Fibroblast of the conjunctiva (primary cell): ENCODE measurements at places on chromosomes 1 and 21.
A peak's percentile ranks its signal among the peaks of the same experiment; 100 is the strongest.

DNA sequence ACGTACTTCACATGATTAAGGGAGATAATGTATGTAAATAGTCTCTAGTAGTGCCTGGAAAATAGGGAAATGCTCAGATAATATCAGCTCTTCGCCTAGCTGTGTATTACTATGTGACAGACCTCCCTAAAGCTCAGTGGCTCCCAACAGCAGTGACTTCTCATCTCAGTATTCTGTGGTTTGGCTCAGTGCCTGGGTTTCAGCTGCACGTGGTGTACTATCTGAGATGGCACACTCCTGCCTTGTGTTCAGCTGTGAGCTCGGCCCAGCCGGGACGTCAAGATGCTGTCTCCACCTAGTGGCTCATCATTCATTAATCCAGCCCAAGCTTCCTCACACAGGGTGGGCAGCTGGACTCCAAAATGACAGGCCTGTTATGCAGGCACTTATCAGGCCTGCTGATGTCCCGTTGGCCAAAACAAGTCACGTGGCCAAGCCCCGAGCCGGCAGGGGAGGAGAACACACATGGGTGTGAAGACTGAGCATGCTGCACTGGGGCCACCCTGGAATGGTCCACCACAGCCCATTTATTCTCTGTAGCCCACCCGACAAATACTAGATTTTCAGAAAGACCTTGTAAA is 17.8 kb downstream of the SLFNL1 start:
- peak; percentile 97 for DNase-seq

DNA sequence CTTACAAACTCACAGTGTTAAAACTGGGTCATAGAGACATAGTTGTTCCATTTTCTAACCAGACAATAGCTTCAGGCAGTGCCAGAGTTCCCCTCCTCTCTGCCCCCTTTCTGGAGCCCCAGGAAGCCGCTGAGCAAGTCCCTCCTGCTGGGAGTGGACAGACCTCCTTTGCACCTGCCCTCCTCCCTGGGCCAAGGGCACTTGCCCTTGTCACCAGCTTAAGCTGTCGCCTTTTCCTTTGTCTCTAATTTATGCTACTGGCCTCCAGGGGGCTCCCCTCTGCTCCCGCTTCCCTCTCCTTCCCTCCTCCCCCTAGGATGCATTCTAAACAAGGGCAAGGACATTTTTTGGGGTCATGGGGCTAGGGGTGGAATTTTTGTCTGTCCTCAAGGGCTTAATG is 182.4 kb downstream of the MIS18A start:
- no peak for DNase-seq

GRCh38 chr1:17633654-17634053 is 94.2 kb downstream of the ARHGEF10L start:
- DNase-seq = no peak

DNA sequence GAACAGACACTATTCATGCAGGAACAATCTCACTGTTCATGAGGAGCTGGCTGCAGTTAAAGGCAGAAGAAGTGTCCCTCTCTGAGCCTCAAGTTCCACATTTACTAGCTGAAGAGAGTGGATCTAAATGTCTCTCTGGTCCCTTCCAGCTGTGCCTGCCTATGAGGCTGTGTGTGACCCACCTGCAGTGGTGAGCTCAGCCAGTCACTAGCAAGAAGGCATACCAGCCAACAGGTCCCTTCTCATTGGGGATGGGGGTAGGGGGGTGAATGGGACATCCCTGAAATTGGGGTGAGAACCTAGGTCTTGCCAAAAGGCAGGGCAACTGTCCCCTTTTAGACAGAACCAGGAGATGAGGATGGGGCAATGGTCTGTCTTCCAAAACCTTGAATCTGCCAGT is 13.6 kb downstream of the RD3 start:
- DNase-seq = no peak

- DNase-seq = no peak
Observed at GRCh38 chr21:31132574-31133242, 94.4 kb upstream of the KRTAP19-8 start.

GRCh38 chr1:224592636-224593582 is 23.2 kb upstream of the CNIH3 start:
- peak; percentile 69 for DNase-seq

- DNase-seq = no peak
Observed at GRCh38 chr1:62784509-62785365, 805 bp downstream of the ATG4C start.

DNA sequence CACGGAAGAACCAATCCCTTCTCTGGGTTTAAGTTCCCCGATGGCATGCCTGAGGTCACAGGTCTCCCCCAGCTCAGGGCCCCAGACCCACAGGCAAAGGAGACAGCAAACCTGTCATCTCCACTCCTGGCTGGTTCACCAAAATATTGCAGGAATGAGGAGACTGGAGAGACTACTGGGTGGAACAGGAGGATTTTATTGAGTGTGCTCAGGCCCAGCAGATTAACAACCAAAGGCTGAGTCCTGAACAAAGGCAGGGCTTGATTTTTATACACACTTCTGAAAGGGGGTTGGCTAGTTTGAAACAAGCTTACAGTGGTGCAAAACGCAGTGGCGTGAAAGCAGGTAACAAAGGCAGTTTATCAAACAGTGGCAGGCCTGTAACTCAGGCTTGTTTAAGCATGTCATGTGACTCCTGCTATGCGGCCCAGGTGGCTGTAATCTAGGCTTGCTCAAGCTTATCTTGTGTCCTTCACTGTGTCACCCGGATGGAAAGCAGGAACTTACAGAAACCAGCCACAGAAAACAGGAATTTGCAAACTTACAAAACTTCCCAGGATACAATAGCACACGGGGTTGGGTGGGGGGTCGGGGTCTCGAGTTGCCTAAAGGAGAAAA is 27.4 kb upstream of the KCNJ15 start:
- DNase-seq = no peak

GRCh38 chr1:20964540-20965484 is 177.7 kb upstream of the HP1BP3 start:
- no peak for DNase-seq

- DNase-seq = no peak
Observed at GRCh38 chr1:106584107-106584506, 472.4 kb upstream of the PRMT6 start.

DNA sequence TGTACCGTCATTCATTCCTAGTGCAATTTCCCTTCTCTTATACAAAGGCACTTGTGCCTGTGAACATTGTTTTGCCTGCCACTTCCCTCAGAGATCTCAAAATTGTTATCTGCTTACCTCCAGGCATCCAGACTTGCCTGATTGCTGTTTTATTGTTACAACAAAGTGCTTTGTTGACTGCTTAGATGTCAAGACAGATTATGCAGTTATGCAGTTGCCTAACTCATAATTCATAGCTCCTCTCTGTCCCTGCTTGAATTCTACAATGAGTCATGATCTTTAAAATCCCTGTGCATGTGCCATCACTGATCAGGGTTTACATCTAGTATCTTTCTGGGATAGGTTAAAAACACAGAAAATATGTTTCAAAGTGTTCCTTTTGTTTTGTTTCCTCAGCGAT is 24.5 kb downstream of the CXADR start:
- DNase-seq = no peak

DNA sequence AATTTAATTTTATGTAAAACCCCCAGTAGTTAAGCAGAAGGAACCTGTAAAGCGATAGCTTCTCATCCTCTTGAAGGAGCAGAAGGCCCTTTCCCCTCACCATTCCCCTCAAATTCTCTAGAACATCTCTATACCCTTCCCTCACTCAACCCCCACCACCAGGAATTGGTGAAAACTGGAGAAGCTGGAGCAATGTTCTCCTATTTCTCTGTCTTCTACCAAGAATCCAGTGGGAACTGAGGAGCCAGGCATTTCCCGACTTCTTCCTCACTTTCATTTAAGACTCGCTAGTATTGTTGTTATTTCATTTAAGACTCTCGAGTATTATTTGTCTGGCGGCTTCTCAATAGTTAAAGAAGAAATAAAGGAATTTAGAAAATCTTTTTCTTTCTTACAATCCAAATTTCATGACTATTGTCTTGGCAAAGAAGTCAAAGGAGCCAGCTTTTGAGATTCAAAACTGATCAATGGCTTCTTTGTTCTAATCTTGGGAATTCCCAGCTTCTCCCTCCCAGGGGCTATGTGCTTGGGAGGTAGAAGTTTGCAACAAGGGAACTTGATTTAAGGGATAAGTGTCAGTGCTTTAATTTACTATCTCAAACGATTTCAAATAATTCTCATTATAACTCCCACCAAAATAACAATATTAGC is 253.3 kb upstream of the ADGRL2 start:
- DNase-seq = no peak

DNA sequence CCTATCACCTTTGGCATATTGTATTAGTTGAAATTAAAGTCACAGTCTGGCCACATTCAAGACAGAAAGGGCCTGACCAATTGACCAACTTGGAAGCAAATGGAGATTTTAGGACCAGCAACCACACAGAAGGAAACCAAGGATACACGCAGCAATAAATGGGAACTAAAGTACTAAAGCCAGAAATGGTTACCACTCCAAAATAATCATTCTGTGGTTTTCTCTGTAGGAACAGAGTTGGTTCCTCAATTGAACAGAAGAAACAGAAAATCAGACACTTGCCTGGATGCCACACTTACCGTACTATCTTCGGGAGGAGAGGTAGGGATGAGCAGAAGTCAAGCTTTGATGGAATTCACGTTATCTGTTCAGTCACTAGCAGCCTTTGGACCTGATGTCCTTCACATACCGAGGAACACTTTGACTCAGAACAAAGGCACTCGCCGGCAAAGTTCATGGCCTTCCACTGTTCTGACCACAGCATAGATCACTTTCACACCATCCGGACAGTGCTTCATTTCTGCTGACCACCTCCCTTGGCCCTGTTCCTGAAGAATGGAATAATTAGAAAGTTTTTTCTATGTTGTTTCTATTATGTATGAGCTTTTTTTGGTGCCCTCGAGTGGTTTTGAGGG is 96.9 kb downstream of the LPAR3 start:
- DNase-seq = no peak

- DNase-seq = no peak
Observed at GRCh38 chr1:116382857-116383483, 9.9 kb downstream of the ATP1A1 start.

DNA sequence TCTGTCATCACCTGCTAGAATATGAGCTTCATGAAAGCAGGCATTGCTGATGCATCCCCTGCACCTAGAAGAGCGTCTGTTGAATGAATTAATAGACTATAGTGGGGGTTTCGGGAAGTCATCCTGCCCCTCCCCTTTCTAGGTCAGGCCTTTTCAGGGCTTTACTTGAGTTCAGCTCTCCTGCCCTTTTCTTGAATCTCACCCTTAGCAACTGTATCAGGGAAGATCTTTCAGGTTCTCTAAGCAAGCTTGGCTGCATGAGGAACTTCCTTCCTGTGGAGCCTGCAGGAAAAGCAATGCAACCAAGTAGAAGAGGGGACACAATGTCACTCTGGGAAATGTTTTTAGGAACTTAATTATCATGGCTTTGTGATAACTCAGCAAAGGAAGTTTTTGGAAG is 27.2 kb upstream of the KIAA0040 start:
- DNase-seq = no peak

GRCh38 chr1:40944326-40944725 is 35.2 kb upstream of the CTPS1 start:
- DNase-seq = peak; percentile 70

DNA sequence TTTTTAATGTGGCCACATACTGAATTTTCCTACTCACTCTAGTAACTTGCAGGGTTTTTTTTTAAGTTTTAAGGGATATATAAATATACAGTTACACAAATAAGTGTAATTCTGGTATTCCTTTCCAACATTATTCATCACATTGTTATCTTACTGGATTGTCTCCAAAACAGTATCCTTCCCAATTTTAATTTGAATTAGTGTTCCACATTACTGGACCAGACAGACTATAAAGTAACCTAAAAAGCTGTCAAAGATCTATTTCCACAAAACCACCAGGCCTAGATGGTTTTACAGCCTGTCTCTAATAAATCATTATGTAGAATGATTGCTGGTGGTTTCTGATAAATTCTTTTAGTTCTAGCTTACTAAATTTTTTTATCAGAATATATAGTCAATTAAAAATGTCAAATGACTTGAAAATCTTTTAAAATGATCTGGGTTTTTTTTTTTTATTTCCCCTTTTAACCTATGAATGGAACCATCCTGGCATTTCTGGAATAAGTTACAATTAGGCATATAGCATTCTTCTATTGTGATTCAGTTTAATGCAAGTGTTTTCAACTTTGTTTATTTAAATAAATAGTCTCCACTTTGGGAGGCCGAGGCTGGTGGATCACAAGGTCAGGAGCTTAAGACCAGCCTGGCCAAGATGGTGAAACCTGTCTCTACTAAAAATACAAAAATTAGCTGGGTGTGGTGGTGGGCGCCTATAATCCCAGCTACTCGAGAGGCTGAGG is 59.3 kb downstream of the PACC1 start:
- DNase-seq = no peak

- no peak for DNase-seq
Observed at GRCh38 chr1:153886127-153886526, 36.6 kb downstream of the GATAD2B start.

GRCh38 chr1:3036447-3037280 is 15.4 kb downstream of the ACTRT2 start:
- DNase-seq = no peak

- DNase-seq = no peak
Observed at GRCh38 chr1:145963265-145964019, 933 bp downstream of the ANKRD34A start.

DNA sequence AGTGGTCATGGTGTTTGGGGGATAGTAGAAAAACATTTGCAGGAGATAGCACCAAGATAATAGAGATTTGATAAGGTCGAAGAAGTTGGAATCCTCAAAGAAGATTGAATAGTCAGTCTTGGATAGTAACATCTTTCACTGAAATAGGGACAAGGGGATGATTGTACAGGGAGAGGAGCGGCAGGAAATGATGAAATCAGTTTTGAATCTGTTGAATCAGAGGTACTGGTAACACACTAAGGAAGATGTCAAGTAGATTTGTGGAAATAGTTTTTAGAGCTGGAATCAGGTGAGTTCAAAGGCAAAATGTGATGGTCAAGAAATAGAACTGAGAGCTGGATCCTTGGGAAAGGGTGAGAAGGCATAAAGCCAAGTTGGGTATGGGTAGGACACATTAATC is 26.5 kb downstream of the CAP1 start:
- no peak for DNase-seq

GRCh38 chr1:161495490-161495889 is 9.8 kb upstream of the FCGR2A start:
- no peak for DNase-seq

GRCh38 chr1:172003766-172004530 is 162.7 kb downstream of the DNM3 start:
- DNase-seq = no peak

GRCh38 chr21:41584603-41585176 is 76.7 kb upstream of the TMPRSS2 start:
- DNase-seq = no peak

DNA sequence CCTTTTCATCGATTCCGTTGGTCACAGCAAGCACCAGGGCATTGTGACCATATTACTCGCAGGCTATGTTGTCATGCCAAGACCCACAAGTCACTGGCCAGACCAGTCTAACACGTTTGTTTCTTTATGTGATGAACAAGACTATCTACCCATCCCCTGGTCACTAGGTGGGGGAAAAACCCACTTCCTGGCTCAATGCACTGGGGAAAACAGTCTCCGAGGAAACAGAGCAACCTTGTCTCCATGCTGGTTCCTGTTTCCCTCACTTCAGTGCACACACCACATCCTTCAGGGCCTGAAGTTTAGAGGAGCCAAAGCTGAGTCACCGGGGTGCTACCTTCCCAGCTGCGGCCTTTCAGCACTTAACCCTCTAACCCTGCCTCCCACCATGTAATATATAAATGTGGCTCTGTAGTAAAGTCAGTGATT is 20.9 kb downstream of the ERICH3 start:
- no peak for DNase-seq

GRCh38 chr1:21174654-21175323 is 1.9 kb downstream of the EIF4G3 start:
- no peak for DNase-seq

- DNase-seq = no peak
Observed at GRCh38 chr21:15204970-15205286, 140.1 kb upstream of the NRIP1 start.

GRCh38 chr21:39648879-39649278 is 36.1 kb downstream of the B3GALT5 start:
- no peak for DNase-seq
